Activated T-cell treated with anti-CD3 and anti-CD28 coated beads for 1 hour (primary cell): ENCODE measurements at places on chromosomes 3 and 15.

GRCh38 chr3:43786526-43787305, 96.0 kb downstream of the ABHD5 start:
- DNase-seq: no peak

DNA sequence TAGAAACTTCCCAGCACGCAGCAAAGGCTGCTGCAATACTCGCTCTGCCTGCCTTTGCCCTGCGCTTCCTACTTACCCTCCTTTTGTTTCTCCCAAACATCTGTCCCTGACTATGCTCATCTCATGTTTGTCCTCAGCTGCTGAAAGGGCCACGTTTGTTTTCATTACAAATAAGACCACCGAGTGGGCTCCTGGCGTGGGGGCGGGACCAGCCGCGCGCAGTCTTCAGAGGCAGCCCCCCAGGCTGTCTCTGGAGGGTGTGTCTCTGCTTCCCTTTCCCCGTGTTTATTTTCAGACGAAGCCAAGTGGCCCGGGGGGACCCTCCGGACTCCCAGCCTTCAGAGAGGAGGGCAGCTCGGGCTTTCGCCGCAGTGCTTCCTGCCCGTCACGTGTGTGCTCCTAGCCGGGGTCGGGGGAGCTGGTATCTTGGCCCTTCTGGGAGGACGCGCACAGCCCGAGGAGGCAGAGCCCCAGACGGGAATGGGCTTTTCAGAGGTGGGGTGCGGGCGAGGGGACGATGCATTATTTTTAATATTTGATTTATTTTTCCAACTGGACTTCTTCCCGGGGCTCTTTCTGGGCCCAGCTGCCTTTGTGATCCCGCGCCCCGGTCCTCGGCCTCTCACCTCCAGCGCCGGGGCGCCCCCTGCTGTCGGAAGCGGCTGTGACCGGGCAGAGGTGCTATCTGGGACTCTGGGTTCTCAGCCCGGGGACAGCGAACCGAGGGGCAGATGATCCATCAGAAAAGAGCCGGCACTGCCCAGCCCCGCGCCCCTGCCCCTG, 70.0 kb upstream of the CGNL1 start:
- peak; percentile 87 for DNase-seq

DNA sequence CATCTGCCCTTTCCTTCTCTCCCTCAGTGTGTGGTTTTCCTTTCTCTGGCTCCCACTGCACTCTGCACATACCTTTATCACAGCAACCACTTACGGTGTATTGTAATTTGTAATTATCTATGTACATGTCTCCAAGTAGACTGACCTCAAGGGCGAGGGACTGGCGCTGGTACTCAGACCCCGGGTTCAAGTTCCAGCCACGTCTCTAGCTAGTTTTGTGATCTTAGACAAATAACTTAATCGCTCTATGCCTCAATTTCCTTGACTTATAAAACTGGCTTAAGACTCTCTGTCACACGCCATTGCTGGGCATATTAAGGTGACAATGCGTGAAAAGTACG, 607 bp upstream of the SENP2 start:
- DNase-seq: no peak

- no peak for DNase-seq
Observed at GRCh38 chr3:33061782-33062181, 35.2 kb downstream of the GLB1 start.

DNA sequence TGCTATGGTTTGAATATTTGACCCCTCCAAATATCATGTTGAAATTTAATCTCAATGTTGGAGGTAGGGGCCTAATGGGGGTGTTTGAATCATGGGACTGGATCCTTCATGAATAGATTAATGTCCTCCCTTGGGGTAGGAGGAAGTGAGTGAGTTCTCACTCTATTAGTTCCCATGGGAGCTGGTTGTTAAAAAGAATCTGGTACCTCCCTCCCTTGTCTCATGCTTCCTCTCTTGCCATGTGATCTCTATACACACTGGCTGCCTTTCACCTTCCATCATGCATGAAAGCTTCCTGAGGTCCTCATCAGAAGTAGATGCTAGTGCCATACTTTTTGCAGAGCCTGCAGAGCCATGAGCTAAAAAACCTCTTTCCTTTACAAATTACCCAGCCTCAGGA, 177.7 kb upstream of the MCTP2 start:
- no peak for DNase-seq

DNA sequence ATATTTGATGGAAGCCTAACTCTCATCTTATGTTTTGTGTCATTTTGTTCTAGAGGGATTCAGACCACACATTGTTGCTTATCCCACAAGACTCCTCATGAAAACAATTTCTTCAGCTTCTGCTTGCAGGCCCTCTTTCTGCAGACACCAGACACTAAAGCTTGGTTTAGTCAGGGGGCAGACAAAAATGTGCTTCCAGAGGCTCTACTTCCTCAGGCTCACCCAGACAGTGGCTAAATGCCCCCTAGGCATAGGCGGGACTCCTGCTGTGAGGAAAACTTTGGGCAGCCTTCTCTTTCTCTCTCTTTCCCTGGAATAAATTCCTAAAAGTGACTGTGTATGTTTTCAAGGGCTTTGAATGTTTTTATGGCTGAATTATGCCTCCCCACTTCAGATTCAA, 435.4 kb upstream of the ATP11B start:
- DNase-seq: no peak

- no peak for DNase-seq
Observed at GRCh38 chr3:41489231-41489630, 289.9 kb downstream of the CTNNB1 start.

- DNase-seq: no peak
Observed at GRCh38 chr3:13370609-13371008, 49.5 kb downstream of the NUP210 start.

DNA sequence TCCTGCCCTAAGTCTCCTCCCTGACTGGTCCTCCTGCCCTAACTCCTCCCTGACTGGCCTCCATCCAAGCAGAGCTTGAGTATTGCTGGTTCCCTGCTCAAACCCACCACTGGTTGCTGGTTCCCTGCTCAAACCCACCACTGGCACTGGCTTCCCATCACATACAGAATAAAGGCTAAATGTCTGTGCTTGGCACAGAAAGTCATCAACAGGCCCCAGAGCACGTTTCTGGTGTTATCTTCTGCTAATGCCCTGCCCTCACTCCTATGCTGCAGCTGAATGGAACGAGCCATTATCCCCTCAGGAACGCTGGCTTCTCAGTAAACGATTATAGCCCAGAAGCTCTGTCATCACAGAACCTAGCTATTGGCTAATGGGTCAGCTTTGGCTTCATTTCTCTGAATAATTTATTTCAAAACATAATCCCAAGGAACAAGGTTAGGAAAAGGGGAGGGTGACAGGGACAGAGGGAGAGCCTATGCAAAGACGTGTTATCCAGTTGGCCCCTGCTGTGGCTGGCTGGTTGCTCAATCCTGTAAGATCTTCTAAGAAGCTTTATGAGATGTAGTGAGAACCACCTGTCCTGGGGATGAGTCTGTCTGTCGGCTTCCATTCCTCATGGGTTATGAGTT, 6.3 kb upstream of the MUC20 start:
- no peak for DNase-seq

GRCh38 chr3:185353823-185354614, 8.9 kb upstream of the MAP3K13 start:
- peak; percentile 40 for DNase-seq

- no peak for DNase-seq
Observed at GRCh38 chr3:42699511-42699971, 3.1 kb downstream of the HHATL start.

DNA sequence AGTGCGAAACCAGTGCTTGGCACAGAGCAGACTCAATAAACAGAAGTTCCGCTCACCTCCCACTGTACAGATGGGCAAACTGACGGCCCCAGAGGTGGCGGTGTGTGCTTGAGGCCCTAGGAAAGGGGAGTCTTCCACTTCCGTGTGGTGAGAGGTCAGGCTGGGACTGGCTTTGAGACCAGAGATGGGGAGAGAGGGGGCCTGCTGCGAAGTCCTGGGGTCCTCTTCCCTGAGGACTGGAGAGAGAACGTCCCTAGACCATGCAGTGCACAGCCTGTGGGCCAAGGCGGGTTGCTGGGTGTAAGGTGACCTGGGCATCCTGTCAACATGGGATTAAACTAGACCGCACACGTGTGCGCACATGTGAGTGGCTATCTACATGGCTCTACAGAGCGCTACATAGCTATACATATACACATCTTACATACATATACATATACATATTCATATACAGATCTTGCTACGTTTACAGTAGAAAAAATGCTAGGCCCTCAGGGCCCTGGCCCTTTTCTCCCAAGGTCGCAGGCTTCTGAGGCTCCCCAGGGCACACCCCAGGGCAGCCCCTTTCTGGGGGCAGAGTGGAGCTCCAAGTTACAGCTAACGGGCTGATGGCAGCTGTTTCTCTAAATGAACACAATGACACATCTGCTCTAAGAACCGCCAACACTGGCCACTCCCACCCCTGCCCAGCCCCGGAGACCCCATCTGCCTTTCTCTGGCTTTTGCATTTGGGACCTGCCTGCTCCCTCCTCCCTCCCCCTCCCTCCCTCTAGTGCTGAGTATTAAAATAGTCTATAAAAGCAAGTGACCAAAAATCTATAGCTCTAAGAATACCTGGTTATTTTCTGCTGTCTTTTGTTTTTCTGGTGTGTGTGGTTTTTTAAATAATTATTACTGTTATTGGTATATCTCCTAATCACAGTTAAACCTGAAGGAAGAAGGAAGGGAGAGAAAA, 47.0 kb downstream of the HCN4 start:
- DNase-seq: no peak

GRCh38 chr15:41692049-41692448, 31.8 kb downstream of the MGA start:
- no peak for DNase-seq

DNA sequence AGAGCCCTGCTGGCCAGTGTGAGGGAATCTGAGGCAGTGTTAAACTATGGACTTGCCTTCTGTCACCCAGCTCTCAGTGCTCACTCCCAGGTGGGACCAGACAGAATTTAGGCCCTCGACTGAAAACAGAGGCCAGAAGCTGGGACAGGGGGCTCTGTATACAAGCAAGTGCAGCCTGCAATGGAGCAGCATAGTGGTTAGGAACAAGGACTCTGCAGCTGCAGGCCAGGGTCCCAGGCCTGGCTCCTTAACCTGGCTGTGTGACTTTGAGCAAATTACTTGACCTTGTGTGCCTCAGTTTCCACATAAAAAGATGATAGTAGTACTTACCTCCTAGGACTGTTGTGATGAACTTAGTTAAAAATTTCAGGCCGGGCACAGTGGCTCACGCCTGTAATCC, 39.8 kb downstream of the CMTM7 start:
- DNase-seq: no peak

- no peak for DNase-seq
Observed at GRCh38 chr3:133881492-133881891, 14.2 kb downstream of the RAB6B start.
